ENCODE measurements at places on chromosomes 11 and 22.
A peak's percentile ranks its signal among the peaks of the same experiment; 100 is the strongest.

GRCh38 chr11:117723277-117724024 lies 73.6 kb downstream of the DSCAML1 start:
- DNase-seq = no peak

- no peak for DNase-seq
Observed at GRCh38 chr11:17721242-17721999, 2.0 kb downstream of the MYOD1 start.

DNA sequence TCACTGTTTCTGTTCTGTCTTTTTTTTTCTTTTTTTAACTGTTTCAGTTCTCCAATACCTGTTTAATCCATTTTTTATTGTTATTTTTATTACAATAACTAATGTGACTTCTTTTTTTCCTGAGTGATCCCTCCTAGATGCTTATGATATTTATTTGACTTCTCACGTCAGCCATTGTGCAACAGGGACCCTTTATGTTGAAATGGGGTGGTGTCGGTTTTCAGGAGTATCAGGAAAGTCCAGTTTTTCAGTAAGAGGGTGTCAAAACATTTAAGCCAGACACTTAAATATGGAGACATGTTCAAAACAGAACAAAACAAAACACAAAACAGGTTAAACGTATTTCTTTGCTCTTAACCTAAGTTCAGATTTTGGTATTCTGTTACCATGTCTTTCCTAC lies 418.8 kb downstream of the DYNC2H1 start:
- DNase-seq = no peak

- DNase-seq = no peak
Observed at GRCh38 chr22:41238570-41239442, 1.9 kb downstream of the CHADL start.

DNA sequence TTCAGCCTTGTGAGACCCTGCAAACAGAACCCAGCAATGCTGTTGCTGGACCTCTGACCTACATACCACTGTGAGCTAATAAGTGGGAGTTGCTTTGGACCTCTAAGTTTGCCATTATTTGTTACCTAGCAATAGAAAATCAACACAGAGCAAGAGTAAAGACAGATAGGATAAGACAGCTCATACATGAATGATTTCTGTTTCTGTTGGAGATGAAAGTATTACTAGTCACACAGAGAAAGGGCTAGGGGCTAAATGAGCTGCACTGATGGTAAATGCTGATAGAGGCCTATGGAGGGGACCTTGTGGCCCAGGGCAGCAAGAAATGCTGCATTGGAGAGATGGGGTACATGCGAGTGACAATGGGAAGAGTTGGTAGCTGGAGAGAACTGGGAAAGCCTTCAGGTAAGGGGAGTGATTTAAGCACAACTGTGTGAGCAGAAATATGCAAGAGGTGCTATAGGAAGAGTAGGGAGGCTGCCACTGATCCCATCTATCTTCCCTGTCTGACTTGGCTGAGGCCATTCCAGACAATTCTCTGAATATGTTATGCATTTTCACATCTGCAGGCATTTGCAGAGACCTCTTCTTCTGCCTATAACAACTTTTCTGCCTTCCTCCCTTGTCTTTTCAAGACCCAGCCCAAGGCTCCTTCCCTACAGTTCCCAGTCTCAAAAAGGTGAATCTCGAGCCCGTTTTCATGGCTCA lies 46.1 kb upstream of the SYN3 start:
- no peak for DNase-seq

GRCh38 chr11:42473106-42473505 lies 838.7 kb upstream of the API5 start:
- peak; percentile 8 for DNase-seq

GRCh38 chr22:26589367-26589844 lies 526 bp downstream of the TPST2 start:
- DNase-seq = peak; percentile 68

- no peak for DNase-seq
Observed at GRCh38 chr11:38163526-38163925, 1565.5 kb upstream of the RAG2 start.

DNA sequence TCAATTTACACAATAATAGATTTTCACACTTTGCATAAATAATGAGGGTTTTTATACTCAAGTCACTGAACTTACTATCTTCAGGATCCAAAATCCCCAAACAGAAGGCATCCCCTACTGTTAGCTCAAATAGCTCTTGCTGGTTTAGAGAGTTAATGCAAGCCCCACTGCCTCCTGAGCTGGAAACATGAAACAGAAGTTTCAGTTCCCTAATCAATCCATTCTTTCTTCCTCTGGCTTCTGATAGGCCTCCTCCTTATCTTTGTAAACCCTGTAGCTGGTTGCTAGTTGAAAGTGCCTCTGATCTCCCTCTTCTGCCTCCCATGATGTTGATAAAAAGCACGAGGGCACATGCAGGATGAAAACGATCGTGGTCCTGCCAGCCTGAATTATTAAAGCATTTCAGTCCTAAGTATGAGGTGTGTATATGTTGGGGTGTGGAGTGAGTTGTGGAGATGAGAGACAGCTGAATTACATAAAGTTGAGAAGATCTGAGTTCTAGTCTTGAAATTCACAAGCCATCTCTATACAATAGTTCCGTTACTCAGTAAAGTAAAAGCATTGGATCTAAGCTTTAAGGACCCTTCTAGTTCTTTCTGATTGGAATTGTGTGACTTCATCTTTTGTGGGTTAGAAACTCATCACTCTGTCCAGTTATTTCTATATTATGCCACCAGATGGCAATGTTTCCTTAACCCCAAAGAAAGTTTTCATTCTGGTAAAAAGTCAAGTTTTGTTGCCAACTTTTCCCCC lies 35.0 kb upstream of the EHF start:
- peak; percentile 77 for DNase-seq

DNA sequence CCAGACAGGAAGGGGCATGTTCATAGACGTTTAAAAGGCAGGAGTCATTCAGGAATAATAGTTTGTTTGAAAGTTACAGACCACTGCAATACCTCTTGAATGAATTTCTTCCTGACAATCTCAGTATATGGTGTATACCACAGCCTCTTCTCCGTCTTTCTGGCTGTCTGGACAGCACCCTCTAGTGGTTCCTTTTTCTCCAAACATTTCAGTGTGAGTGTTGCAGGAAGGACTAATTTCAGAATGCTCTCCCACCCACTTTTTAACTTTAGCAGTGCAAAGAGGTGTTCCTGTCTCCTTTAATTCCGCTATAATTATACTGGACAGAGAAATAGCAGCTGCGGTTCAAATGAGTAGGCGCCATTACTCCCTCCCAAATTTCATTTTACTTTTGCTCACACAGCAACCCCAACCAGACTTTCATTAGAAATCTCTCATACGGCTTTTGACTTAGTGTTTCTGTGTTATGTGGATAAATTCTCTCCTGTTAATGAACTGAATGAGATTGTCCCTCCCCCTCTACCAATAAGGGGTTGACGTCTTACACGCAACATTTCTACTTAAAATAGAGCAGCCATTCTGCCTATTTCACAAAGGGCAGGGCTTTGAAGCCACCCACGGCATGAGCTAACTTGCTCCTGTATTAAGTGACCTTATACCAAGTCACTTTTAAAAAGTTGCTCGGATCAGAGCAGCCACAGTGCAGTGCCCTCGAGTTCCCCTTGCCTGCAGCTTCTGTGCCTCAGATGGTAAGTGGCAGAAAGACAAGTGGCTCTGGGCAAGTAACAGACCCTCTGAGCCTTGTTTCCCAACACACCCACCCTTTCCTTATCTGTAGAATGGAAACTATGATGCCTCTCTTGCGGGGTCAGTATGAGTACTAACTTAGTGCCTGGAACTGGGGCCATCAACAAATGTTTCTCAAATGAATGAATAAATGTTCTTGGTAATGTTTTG lies 368.6 kb downstream of the OPCML start:
- peak; percentile 84 for DNase-seq

GRCh38 chr22:46992121-46992731 lies 229.8 kb downstream of the TBC1D22A start:
- no peak for DNase-seq

DNA sequence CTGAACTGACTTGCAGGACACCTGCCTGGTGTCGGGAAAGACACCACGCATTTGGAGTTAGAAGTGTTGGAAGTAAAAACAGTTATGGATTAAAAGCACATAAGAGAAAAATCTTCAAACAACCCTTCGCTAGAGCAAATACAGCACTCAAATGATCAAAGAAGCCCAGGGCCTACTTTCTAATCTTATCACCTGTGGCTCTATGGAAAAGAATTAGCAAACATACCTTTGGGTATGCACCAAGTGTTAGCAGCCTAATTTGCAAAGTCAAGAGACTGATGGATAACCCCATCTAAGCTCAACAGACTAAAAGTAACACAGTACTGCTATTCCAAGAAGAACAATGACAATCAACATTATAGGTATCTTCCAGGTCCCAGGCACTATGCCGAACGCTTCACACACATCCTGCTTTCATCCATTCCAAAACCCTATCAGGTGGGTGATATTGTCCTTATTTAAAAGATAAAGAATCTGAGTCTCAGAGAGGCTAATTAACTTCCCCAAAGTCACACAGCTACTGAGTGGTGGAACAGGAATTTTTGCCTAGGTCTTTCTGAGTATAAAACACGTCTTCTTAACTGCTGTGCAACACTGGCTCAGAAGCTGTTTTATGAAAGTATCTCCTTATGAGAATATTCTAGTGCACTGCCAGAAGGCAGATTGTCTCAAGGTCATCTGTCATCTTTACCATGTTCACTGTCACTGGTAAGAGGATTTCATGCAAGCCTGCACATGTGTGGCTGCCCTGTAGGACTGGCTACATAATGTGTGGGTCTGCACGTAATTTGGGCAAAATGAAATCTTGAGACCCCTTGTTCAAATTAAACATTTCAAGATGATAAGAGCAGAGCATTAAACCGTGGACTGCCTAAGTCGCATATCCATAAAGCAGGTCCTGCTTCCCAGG lies 16.4 kb downstream of the SLC1A2 start:
- no peak for DNase-seq

GRCh38 chr22:31425331-31426050 lies 26.1 kb downstream of the DRG1 start:
- no peak for DNase-seq

GRCh38 chr11:83438438-83438837 lies 152.3 kb upstream of the CCDC90B start:
- peak; percentile 8 for DNase-seq

GRCh38 chr22:35891442-35891841 lies 137.2 kb downstream of the RBFOX2 start:
- no peak for DNase-seq

DNA sequence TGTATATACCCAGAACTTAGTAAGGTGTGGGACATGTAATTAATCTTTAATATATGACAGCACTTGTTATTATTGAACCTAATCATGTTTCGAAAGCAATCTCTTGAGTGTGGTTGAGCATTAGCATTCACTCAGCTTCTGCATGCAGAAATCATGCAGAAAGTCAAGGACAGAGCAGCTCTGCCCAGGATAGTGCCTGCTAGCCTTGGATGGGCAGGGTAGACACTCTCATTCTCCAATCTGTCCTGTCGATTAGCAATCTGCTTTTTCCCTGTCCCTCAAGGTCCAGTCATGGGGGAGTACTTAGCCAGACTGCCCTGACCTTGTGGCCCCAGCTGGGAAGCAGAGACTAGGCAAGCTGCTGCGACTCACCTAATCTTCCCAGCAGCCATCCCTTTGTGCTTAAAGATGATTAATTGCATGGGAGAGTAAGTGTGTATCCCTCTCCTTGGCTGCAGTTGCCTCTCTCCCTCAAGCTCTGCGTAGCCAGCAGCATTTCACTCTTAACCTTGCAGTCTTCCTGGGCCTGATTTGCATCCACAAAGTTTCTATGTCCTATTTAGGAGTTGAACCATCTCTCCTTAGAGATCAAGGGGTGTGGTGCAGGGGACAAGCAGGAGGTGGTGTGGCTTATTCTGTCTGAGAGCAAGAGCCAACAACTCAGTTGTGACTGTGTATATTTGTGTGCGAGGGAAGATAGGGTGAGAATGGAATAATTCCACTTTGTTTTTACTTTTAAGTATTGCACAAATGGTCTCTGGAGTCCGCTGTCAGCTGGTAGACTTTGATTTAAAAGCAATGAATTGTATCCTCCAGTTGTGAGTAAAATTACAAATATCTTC lies 101.4 kb downstream of the FDX1 start:
- DNase-seq = no peak

DNA sequence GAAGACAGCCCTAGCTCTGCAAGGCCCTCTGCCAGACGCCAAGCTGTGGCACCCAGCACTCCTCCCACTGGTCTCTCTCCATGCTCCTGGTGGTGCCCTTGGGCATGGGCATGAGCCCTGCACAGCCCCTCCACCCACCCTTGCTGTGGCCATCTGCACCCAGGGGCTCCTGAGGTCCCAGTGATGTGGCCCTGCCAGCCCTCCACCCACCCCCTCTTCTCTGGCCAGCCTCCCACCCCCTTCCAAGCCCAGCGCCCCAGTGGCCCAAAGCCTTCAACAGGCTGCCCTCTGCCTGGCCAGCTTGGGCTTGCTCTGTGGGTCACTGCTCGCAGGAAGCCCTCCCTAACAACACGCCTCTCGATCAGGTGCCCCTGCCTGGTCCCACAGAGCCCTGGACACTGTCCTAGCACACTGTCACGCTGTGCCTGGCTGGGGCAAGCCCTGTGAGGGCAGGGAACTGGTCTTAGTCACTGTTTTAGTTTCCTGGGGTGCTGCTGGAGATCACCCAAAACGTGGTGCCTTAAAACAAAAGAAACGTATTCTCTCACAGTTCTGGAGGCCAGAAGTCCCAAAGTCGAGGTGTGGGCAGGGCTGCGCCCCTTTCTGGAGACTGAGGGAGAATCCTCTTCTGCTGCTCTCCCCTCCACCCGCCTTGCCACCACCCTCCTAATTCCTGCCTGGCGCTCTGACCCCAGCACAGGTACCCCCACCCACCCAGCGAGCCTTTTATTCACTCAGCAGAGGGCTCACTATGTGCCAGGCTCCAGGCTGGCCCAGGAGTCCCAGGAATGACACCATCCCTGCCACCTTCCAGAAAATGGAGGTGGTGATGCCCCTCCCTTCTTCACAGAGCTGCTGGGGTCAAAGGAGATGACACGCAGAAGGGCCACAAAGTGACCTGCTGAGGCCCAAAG lies 14.7 kb downstream of the SULT4A1 start:
- no peak for DNase-seq

DNA sequence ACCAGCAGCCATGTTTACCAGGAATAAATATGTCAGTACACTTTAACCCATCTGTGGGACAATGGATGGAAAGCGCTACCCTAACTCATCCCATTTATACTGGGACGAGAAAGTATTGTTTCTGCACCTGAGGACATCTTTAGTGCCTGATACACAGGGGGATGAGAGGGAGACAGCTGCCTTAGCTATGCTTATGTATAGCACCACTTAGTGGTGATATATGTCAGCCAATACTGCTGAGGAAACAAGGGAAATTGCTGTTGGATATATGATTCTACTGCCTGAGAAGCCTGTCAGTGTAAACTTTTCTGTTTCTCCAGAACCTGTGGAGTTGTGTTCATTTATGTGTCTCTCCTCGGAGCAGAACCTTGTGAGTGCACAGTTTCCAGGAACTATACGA lies 13.3 kb upstream of the CEP295 start:
- peak; percentile 27 for DNase-seq
